ENCODE measurements at places on chromosomes 3 and 15.

- DNase-seq: no peak
These were observed 8.2 kb downstream of the FILIP1L start for GRCh38 chr3:100106094-100106493.

DNA sequence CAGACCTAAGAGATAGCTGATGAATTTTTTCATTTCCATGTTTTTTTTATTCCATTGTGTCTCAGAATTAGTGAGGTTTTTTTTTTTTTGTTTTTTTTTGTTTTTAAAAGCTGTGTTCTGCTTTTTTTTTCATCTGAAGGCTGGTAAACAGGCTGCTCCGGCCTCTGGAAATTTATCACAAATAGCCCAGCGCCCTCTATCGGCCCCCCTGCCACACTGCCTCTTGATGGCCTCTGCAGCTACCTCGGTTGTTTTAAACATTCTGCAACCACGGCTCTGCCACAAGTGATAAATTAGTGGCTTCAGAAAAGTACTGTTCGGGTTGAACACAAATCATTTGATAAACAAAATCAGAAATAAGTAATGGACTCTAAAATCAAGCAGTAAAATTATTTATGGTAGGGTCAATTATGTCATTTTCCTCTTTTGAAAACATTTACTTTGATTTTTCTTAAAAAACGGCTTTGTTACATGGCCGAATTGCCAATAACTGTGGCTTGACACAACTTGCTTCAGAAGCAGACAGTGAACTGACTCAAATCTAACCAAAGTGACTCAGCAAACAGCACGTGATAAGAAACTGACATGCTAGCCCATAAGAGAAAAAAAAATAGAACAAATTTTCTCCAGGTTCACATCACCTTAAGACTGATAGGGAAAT lies 87.8 kb downstream of the RSL24D1 start:
- no peak for DNase-seq

GRCh38 chr3:123807820-123808219 lies 76.3 kb downstream of the MYLK start:
- no peak for DNase-seq

DNA sequence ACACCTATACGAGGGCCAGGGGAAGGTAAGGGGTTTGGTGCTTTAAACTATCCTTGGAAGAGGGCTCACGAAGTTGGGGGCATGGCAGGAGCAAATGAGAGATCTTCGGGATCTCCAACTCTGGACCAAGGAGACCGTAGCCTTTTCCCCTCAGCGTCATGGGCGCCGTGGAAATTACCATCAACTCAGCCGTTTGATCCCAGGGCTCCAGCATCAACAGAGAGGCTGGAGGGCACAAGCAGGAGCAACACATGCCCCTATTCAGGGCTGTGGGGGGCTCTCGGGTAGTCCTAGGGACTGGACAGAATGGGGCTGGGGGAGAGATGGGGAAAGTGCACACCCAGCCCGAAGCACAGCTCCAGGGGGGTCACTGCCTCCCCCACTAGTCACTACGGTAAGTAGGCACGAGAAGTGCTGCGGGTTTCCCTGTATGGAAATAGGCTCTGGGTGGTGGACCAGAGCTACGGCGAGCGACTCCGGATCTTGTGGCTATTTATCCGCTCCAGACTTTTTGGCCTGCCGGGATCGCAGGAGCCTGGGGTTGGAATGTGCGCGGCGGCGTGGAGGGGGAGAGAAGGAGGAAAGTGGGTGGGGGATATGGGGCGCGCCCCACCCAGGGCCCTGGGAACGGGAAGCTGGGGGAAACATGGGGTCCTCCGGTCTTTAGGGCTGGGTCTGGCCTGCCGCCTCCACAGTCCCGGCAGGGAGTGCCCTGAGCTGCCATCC lies 539 bp upstream of the LAMB2 start:
- no peak for DNase-seq

GRCh38 chr3:52175416-52176179 lies 21.4 kb upstream of the POC1A start:
- no peak for DNase-seq

- no peak for DNase-seq
These were observed 74.6 kb downstream of the TRIM42 start for GRCh38 chr3:140752499-140752898.

Measured in esophagus squamous epithelium (tissue), 5 donors.